ENCODE measurements at places on chromosomes 6 and 20.

DNA sequence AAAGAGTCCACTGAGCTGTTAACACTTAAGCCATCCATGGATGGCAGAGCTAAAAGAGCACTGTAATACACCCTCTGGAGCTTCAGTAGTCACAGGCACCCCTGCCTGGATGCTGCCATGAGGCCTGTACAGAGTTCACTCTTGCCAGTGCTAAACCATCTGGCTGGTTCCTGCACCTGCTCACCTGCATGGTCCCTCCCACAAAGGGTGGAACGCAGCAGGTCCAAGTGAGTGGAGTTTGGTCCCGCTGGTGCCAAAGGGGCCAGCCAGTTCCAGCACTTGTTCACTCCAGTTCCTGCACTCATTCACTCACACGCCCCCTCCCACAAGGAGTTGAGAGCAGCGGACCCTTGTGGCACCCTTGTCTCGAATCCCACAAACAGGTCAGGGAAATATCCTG, 503.5 kb downstream of the HACE1 start:
- DNase-seq, result no peak

DNA sequence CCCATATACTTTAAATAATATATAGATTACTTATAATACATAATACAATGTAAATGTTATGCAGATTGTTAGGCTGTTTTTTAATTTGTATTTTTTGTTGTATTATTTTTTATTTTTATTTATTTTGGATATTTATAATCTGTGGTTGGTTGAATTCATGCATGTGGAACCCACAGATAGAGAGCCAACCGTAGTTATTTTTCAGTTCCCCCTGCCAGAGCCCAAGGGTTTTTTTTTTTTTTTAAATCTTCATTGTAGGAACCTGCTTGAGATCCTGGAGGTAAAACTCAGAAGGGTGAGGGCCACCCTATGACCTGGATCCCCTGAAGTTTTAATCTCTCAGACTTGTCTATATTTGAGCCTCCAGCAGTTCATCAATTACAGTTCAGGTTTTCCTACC, 133.2 kb downstream of the B3GAT2 start:
- no peak for DNase-seq

GRCh38 chr20:60512443-60512842, 554.2 kb downstream of the CDH26 start:
- peak; percentile 27 for DNase-seq

DNA sequence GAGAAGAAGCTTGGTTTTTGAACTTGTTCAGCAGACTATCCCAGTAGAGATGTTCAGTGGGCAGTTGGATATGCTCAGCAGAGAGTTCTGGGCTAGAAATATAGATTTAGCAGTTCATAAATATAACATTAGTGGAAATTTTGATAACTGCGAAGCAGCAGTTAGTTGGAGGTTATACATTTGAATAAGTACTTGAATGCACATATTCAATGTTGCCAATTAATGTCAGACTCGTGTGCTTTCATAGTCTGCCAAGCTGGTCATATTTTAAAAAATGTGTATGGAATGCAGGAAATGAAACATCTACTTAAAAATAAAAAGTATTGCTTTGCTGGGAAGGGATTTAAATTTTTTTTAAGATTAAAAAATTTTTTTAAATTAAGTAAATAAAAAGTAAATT, 92.5 kb upstream of the E2F3 start:
- DNase-seq, result no peak

GRCh38 chr6:81942067-81942370, 189.5 kb upstream of the TENT5A start:
- no peak for DNase-seq

- no peak for DNase-seq
Measured at GRCh38 chr6:13776602-13777001, 37.8 kb downstream of the MCUR1 start.

GRCh38 chr6:7025861-7026260, 81.9 kb upstream of the RREB1 start:
- no peak for DNase-seq

GRCh38 chr20:59491884-59492283, 112.5 kb upstream of the PHACTR3 start:
- DNase-seq, result no peak

DNA sequence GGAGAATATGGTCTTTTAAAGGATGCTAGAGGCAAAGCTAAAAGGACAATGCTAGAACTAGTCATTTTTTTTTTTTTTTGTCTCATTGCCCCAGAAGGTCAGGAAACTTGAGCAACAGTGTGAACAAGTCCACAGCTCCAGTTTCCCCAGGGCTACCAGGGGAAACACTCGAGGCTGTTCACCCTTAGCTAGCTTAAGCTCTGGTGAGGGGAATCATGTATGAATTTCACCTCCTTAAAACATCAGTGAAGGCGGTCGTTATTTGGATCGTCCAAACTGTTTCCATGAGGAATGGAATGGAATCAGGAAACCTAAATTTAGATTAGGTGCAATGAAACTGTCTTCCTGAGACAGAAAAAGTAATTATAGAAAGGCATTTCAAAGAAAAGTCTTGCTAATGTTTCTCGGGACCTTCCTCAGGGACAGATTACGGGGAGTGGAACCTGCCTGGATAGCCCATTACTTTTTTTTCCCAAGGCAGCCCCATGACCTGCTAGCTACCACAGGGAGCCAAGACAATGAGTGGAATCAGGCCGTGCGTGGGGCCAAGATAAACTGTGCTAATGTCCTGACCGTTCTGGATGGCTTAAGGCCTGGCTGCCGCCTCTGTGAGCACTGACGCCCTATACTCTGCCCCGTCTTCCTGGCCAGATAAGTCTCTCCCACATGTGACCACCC, 164.8 kb upstream of the SGK1 start:
- no peak for DNase-seq

GRCh38 chr20:35216541-35216940, 9.9 kb upstream of the MMP24 start:
- no peak for DNase-seq

DNA sequence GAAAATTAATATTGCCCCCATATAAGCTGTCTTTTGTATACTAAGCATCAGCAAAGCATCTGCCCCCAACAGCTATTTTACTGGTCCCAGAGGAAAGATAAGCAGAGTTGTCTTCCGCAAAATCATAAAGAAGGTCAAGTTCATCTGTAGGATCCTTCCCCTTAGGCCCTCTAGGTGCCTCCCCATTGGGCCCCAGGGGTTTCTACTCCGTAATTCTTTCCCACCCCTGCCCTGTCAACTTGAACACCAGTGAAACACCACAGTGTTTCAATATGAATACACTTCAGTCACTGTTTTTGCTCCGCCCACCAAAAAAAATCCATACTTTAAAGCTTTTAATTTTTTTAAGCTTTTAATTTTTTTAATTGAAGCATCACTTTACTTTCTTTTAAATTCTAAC, 159.2 kb downstream of the ATXN1 start:
- DNase-seq, result no peak

GRCh38 chr20:57680934-57681914, 28.6 kb downstream of the PMEPA1 start:
- no peak for DNase-seq

- no peak for DNase-seq
Measured at GRCh38 chr6:10073341-10073740, 341.5 kb downstream of the TFAP2A start.

- DNase-seq, result no peak
Measured at GRCh38 chr20:32761417-32761830, 761 bp upstream of the DNMT3B start.

Data from HS-27A (cell line).